ENCODE measurements at places on chromosomes 4 and X.

DNA sequence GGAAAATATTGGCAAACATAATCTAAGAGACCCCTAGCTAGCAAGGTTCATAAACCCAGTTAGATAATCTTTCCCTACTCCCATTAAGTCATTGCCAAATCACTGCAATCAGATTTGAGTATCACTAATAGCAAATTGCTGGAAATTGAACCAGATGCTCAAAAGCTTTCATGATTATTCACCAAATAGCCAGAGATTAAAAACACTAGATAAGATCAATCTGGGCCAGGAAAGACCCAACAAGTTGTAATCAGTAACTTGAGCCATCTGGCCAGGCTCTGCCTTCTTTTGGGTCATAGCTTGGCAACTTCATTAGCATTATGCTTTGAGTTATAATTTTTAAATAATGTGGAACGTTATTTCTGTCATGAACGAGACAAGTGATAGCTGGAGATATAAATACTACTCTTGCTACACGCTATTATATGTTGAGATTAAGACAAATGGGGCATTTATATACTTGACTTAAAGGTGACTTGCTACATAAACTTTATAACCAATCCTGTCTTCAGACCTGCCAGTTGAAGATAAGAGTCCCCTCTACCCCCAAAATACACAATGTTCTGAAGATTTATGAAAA lies 196.6 kb upstream of the EDNRA start:
- no peak for DNase-seq

- DNase-seq, result no peak
These were observed 64.5 kb downstream of the DCHS2 start for GRCh38 chr4:154427149-154427548.

DNA sequence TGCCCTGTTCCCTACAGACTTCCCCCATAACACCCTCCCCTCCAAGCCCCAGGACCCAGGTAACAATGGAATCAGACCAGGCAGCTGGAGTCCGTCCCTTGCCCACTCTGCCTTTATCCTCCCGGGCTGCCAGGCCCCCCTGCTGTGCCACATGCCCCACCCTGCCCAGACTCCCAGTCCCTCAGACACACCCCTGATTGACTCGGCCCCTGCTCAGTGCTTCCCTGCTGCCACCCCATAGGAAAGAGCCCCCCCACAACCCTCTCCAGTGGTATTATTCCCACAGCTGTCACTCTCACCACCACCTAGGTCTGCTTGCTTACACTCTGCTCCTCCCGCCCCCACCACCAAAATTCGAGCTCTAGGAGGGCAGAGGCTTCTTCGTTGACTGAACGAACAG lies 4.7 kb upstream of the NAA10 start:
- no peak for DNase-seq

DNA sequence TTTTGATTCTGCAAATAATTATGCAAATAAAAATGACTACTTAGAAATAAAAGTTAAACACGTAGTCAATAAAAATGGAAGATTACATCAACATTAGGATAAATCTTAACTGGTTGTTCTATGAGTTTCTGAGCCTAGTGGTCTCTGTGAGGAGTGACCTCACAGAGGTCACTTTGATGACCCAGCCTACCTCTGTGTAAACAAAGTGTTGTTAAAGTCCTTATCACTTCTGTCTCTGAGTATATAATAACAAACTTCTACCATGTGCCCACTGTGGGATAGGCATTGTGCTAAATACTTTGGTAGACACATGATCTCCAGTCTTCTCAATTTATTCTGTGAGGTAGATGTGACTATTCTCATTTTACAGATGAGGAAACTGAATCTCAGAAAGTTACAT lies 85.4 kb downstream of the PDE5A start:
- DNase-seq, result no peak

DNA sequence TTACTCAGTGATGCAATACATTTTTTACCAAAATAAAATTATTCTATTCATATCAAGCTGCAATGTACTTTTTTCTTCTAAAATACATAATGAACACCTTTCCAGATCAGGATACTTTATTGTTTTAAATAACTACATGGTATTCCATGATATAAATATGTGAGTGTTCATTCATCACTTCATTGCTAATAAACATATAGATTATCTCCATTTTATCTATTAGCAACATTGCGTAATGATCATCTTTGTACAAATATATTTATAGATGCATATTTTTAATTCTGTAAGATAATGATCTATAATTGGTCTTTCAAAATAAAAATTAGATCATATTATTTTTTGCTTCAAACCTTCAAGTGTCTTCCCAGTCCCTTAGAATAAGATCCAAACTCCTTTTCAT lies 156.1 kb upstream of the HHIP start:
- DNase-seq, result no peak

DNA sequence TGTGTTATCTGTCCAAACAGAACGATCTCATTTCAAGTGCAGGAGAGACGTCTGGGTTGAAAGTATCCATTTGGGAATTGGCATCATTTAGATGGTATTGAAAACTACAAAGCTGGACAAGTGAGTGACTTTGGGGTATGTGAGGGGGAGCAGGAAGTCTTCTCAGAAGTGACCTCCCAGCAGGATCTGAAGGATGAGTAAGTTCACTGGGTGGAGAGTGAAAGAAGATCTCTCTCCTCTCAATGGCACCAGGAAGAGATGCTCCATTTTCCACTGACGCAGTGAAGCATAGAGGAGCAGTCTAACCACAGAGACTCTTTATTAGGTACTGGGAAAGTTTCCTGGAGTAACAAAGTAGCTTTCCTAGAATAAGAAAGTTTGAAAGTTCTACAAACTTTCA lies 161.0 kb downstream of the CPE start:
- no peak for DNase-seq

- no peak for DNase-seq
These were observed 80.2 kb upstream of the SORBS2 start for GRCh38 chr4:185892165-185892564.

DNA sequence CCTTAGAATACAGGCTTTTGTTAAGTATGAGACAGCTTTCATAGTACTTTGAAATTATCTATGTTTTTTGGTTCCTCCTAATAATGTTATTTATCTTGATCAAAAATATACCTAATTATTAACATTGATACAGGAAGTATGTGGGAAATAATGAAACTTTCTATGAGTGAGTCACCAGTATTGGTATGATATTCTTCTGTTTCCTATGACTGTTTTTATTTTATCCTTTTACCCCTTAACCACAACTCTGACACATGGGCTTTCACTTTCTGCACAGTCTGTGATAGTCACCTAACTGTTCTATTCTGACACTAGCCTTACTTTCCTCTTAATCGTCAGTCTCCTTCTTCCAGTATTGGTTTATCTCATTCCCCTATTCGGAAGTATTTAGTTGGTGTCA lies 4.7 kb downstream of the THAP9 start:
- DNase-seq, result no peak

GRCh38 chr4:169052594-169052945 lies 42.5 kb upstream of the CBR4 start:
- DNase-seq, result no peak

DNA sequence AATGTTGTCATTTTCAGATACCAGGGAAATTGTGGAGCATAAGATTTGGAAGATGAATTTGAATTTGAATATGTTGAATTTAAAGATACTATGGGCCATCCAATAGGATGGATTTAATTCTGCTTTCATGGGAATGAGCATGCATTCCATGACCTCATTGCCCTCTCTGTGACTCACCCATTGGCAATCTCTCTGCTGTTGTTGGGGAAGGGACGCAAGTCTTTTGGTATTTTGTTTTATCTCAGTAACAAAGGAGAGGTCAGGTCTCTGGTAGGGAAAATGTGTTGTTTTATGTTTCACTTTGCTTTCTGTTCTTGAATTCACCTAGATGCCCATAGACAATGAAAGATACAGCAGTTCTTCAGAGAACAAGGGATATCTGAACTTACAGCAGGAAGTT lies 42.1 kb upstream of the MAGEA4 start:
- no peak for DNase-seq

- DNase-seq, result no peak
These were observed 134.4 kb downstream of the PCDH7 start for GRCh38 chr4:30854531-30854930.

- DNase-seq, result no peak
These were observed 40.7 kb upstream of the ASMTL start for GRCh38 chrX:1493412-1493811.

- no peak for DNase-seq
These were observed 334.7 kb downstream of the FAT4 start for GRCh38 chr4:125649452-125649851.

DNA sequence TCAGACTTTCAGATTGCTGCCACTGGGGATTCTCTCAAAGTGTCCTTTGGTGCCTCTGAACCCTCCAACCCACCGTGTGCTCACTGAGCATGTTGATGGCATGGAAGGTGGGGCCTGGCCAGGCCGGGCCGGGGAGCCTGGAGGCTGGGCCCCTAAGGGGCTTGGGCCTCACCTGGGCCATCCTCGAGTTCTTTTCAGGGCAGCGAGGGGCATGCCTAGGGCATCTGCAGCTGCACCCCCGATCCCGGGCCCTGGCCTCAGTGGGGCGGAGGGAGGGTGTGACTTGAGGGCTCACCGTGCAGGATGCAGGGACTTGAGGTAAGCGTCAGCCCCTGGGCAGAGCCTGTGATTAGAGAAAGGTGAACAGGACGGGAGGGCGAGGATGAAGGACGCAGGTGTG lies 1.6 kb upstream of the SH3TC1 start:
- DNase-seq, result no peak

DNA sequence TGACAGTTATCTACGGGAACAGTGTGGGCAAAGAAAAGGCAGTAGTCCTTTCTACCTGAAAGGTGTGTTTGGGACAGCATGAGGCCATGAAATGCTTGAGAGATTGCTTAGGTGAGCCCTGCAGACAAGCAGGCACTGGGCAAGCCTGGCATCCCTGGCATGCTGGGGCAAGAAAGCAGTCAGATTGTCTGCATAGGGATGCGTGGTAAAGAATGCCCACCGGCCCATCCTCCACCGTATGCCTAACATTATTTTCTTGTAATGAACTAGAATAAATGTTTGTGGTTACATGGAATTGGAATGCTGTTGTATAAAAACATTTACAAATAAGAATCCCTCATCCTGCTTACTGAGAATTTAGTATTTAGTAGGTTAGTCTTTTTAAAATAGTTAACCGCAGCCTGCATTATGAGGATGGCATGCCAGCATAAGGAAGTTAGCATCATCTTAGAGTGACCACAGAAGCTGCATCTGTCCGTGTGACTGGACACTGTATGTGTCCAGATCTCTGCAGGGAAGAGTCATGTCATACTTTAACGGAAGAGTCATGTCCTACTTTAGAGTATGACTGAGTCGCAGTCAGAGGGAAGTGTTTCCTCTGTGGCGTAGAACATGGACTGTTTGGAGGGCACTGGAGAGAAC lies 18.9 kb downstream of the ZBTB49 start:
- DNase-seq, result no peak

GRCh38 chr4:122007016-122007415 lies 55.2 kb upstream of the TRPC3 start:
- no peak for DNase-seq

DNA sequence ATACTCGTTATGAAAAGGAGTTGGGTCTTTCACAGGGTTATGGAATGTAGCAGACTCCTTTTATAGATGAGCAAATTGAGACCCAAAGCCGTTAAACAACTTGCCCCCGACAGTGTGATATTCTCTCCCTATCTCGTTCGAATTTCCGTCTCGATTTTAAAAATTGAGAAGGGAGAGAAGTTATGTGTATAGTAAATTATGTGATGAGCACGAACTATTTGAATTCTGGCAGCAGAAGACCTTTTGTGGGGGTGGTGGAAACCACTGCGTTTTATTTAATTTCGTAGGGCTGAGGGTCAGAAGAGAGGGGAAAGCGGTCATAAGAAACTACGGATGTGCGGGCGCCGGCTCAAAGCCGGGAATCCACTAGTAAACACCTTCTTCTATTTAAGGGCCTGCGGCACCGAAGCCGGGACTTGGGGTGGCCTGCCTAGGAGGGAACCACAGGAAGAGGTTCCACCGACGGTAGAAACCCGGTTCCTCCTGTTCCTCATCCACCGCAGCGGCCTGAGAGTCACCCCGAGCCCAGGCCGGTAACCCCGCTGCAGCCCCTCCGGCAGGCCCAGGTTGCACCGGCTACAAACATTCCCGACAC lies 1.5 kb upstream of the DDX3X start:
- no peak for DNase-seq

- DNase-seq, result no peak
These were observed 43.0 kb downstream of the BANK1 start for GRCh38 chr4:101833480-101833879.

GRCh38 chrX:132940727-132941327 lies 17.6 kb downstream of the HS6ST2 start:
- no peak for DNase-seq

DNA sequence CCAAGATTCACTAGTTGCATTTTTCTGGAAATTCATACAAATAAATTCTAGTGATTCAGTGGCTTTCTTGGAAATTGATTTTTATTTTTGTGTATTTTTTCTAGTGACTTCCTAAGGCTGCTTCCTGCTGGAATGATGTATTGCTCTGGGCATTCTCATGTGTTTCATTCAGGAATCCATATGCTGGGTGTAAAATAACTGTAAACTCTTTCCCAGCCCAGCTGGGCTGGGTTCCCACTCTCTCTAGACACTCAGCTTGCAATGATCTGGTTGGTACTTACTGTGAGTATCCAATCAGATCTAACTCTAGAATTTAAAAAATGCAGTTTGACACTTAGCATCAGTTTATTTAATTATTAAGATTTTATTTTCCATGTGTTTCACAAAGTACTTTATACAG lies 882.2 kb downstream of the STIM2 start:
- DNase-seq, result no peak

GRCh38 chr4:148539387-148539786 lies 97.2 kb upstream of the NR3C2 start:
- no peak for DNase-seq

DNA sequence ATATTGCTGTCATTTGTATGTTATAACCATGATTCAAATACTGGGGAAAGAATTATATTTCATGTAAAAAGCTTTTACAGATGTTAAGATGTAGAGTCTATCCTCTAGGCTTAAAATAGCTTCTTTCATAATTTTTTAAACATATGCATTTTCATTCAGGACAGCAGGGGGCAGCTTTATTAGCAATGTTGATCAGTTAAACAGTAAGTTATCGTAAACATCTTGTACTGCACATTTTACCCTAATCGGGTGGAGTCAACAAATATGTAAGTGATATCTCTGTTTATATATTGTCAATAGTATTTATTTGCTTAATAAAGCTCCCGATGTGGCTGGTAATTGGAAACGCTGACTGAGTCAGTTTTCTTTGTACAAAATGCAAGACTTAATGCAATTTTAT lies 142.5 kb upstream of the MED14 start:
- DNase-seq, result no peak

DNA sequence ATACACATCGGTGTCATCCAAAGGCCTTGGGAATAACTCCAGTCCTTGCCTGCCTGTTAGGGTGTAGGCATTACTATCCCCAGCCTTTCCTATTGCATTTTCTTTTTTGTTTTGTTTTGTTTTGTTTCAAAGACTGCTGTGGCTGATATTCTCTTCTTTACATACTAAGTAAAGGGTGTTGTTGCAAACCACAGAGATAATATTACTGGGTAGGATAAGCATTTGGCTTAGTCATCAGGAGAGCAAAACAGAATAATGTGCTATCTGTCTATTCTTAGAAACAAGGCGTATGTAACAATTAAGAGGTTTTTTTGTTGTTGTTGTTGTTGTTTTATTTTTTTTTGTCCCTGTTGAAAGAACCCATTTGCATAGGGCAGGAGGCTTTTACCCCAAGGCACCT lies 41.8 kb downstream of the UGT2B28 start:
- no peak for DNase-seq
